Activated naive CD4-positive, alpha-beta T cell (primary cell): ENCODE measurements at places on chromosomes 1 and 21.
A peak's percentile ranks its signal among the peaks of the same experiment; 100 is the strongest.

- DNase-seq = no peak
Observed at GRCh38 chr1:97630281-97630680, 290.6 kb downstream of the DPYD start.

DNA sequence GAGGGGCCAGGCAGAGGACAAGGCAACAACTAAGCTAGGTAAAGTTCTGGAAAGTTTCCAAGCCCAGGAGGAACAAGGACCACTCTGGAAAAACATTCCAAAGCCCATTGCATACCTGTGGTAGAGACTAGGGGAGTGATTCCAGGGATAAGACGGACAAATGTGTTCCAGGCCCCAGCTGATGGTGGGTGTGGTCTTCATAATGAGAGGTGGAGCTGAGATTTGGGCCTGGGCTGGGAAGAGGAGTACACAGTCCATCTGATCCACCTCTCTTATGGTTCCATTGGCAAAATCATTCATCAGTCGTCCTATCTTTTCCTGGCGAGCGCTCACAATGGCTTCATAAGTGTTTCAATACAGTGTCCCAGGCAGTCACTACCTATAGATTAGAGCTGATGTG lies 4.5 kb downstream of the KLHDC7A start:
- no peak for DNase-seq

DNA sequence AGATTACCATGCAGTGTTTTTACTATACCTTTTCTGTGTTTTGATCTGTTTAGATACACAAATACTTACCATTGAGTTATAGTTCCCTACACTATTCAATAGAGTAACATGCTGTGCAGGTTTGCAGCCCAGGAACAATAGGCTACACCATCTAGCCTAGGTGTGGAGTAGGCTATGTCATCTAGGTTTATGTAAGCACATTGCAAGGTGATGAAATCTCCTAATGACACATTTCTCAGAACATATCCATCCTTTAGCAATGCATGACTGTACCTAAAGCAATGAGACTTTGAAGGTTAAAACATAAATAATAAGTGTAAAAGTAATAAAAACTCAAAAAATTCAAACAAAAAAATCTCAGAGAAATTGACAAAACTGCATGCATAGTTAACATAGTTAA lies 358.6 kb downstream of the USH2A start:
- DNase-seq = no peak

DNA sequence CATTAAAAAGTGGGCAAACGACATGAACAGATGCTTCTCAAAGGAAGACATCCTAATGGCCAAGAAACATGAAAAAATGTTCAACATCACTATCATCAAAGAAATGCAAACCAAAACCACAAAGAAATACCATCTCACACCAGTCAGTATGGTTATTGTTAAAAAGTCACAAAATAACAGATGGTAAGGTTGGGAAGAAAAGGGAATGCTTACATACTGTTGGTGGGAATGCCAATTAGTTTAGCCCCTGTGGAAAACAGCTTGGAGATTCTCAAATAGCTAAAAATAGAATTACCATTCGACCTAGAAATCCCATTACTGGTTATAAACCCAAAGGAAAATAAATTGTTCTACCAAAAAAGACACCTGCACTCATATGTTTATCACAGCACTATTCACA lies 369.4 kb downstream of the KCNH1 start:
- DNase-seq = no peak

DNA sequence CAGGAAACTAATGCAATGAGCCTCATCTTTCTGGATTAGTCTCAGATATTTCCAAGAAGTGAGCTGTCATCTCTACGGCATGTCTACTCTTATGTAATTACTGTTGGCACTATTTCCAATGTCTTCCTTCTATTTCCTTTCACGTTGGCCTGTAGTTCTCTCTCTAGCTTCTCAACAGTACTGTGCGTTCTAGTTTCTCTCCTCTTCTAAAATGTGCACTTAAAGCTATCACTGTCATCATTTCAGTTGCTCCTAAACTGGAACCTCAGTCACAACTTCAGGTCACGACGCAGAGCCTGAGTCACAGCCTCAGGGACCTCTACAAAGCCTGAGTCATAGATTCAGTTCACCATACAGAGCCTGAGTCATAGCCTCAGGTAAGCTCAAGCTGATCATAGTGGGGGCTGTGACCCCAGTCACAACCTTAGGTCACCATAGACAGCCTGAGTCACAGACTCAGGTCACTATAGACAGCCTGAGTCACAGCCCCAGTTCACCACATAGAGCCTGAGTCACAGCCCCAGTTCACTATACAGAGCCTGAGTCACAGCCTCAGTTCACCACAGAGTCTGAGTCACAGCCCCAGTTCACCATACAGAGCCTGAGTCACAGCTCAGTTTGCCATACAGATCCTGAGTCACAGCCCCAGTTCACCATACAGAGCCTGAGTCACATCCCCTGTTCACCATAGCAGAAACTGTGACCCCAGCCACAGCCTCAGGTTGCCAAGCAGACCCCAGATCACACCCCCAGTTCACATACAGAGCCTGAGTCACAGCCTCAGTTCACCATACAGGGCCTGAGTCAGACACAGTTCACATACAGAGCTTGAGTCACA lies 13.0 kb downstream of the WNT9A start:
- DNase-seq = no peak

- no peak for DNase-seq
Observed at GRCh38 chr1:157723157-157723556, 22.6 kb upstream of the FCRL3 start.

GRCh38 chr1:65065524-65066418 lies 82.2 kb upstream of the AK4 start:
- DNase-seq = no peak

- no peak for DNase-seq
Observed at GRCh38 chr1:25647863-25648262, 31.3 kb downstream of the MAN1C1 start.

DNA sequence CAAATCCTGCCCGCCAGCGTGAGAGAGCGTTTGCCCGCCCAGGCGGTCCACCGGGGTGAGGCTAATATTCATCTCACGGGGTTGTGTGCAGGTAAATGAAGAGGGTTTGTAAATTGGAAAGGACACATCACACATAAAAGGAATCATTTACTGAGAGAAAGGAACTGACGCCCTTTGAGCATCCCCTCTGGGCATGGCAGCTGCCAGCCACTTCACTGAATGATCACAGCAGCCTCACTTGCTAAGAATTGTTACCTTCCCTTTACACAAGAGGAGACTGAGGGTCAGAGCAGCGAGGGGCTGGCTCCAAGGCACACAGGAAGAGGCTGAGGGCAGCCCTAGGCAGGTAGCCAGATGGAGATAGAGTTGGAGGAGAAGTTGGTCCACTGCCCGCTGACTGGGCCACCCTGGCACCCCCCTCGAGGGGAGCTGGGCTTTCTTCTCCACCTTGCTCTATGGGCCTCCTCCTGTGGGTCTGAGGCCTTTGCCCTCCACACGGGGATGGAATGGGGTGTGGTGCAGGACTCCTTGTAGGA lies 96.0 kb downstream of the FOXD2 start:
- DNase-seq = no peak

DNA sequence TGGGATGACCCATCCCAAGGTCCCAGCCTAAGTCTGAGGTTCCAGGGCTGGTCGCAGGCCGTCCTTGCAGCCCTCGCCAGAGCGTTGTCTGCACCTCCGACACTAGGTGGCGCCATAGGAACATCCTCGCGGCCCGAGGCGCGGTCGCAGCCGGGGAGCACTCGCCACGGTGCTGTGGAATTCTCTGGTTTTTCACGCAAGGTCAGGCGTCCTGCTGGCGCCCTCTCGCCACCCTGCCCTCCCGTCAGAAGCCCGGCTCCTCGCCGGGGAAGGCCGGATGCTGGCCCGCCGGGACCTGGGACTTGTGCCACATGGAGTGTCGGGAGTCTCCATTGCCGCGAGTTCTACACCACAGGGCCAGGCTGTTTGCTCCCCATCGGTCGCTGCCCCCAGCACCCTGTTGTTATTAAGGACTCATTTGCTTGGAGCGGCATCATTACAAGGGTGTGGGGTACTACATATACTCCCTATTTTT lies 196.8 kb upstream of the LMO4 start:
- DNase-seq = peak; percentile 48
